ENCODE measurements at places on chromosomes 12 and 14.

DNA sequence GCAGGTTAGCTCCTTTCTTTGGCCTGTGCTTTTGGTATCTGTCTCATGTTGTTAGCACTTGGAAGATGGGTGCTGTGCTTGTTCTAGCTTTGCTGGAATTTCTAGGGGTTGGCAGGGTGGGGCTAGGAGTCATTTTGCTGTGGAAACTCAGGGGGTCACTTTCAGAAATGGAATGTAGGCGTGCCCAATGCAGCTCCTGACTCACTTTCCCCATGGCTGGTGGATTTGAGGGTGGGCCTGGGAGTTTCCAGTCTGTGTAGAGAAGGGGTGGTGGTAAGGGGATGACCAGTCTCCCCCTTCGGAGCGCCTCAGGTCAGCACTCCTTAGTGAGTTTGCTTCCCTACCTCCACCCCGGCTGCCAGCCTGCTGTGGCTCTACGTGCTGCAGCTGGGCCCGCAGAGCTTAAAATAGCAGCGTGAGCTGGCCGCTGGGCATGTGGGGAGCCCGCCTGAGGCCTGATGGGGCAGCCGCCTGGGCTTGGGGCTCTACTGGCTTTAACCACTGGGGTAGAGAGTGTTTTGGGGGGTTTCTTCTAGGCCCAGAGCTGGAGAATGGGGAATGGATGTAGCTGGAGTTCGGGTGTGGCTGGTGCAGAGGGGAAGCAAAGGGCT is 108.2 kb downstream of the TSPAN9 start:
- DNase-seq: no peak

GRCh38 chr12:66255737-66256136 is 46.6 kb upstream of the HELB start:
- DNase-seq: no peak

DNA sequence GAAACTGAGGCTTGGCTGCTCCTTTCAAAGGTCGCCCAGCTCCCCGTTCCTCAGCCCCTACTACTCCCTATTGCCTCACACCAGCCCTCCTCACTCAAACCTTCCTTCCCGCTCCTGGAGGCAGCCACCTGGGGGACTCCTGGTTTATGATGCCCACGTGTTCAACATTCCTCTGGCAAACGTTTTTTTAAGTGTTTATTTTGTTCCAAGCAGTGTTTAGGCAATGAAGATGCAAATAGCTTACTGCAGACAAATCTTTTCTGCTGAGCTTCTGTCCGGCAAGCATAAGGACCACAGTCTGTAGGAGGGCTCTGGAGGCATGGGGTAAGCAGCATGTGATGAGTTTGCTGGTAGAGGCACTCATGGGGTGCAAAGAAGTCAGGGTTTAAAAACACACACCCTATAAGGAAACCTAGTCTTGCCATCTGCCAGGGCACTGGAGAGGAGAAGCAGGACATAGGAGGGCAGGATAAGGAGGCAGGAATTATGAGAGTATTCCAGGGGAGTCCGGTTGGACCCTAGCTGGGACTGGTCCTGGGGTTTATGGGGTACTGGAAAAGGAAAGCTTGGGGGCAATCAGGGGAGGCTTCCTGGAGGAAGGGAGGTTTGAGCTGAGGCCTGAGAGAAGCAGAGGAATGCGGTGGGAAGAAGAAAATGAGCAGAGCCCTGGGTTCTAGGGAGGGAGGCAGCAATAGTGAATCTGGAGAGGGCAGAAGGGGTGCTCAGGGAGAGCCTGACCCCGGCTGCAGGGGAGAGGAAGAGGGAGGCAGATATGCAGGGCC is 123.3 kb downstream of the NCOR2 start:
- no peak for DNase-seq

DNA sequence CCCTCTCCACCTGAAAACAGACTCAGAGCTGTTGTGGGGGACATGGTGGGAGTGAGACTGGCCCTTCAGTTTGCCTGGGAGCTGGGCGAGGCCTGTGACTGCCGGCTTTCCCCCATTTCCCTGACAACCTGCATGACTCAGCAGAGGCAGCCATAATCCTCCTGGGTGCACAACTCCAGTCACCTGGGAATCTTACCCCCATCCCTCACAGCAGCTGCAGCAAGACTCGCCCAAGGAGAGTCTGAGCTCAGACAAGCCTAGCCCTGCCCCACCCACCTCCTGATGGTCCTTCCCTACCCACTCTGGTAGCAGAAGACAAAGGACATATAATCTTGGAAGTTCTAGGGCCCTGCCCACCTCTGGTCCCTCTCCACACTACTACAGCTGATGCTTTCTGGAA is 207.3 kb upstream of the ARID2 start:
- DNase-seq: no peak

DNA sequence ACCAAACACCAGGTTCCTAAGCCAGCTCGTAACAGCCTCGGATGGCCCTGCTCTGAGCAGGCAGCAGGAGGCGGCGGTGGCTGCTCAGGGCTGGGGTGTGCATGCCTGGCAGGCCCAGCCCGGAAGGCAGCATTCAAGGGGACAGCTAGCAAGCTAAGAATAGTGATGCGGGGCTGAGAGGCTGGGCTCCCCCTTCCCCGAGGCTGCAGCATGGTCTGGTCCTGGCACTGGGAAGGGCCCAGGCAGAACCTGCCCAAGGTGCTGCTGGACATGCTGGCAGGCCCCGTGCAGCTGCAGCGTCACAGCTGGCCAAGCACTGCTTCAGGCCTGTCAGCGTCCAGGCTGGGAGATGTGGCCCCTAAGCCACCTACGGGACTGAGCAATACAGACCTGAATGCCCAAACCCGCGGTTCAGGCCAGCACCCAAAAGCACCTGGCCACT is 26.4 kb upstream of the NUDT14 start:
- no peak for DNase-seq

GRCh38 chr12:104012331-104012730 is 37.7 kb downstream of the GLT8D2 start:
- DNase-seq: no peak

DNA sequence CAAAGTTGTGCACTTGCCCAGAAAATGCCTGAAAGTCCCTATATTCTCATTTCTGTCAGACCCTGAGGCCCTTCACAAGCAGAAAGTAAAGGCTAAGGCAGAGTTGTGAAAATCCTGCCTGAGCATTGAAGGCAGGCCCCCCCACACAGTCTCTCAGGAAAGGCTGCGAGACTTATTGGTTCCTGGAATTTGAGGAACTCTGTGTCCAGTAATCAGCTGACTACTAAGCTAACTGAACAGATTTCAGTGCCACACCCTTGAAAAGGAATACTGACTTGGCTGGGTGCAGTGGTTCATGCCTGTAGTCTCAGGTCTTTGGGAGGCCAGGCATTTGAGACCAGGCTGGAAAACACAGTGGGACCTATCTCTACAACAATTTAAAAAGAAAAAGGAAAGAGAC is 21.1 kb upstream of the PPP2R5E start:
- no peak for DNase-seq

DNA sequence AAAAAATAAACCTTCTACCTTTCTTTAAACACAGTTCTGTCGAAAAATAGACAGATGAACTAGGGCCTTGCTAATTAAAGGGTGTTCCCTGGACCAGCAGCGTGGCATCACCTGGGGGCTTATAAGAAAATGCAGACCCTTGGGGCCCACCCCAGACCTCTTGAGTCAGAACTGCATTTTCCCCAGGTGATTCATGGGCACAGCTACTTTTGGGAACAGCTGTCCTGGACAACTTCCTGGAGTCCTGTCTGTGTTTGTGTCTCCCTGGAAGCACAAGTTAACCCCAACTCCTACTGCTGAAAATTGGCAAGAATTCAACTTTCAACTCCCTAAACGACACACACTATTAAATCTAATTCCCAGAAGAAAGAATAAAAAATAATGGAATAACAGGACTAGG is 17.8 kb downstream of the FBLN5 start:
- no peak for DNase-seq

GRCh38 chr12:88952562-88952942 is 372.3 kb upstream of the KITLG start:
- no peak for DNase-seq

DNA sequence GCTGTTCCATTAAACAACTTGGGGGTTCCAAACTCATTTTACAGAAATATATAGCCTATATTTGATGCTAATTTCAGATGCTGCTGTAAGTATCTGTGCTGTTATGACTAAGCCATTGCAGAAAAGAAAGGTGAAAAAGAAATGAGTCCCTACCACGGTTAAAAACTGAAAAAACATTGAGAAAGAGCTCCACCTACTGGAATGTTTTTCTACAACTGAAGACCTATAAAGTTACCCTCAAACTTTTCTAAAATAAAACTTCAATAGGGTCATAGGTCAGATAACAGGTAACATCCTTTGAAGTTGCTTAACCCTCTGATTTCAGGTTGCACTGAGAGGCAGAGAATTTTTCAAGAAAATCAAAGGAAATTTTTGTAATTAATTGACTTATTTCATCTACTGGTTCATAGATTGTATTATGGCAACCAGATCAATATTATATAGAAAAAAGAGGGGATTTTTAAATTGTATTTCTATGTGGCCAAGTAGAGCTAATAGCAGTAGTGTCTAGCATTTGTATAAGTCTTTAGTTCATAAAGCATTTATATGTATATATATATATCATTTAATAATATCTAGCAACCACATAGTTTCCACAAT is 279.9 kb downstream of the RPS29 start:
- DNase-seq: no peak

GRCh38 chr12:46693034-46693433 is 132.8 kb downstream of the SLC38A4 start:
- no peak for DNase-seq

GRCh38 chr14:104749111-104749649 is 3.8 kb upstream of the SIVA1 start:
- no peak for DNase-seq

DNA sequence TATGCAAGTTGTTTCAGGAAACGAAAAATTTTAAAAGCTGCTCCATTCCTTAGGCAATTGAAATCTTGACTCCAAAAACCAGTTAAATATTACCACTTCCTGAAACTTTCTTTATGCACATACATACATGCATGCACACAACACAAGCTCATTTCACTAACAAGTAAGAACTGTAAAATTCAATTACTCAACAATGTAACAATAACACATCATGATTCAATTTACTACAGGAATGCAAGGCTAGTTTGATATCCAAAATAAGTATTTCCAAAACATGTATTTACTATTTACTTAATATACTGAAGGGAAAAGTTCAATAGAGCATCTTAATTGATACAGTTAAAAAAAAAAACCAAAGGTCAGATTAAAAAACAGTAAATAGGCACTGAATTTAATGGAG is 19.6 kb downstream of the NAP1L1 start:
- no peak for DNase-seq
